Activated CD8-positive, alpha-beta memory T cell treated with anti-CD3 and anti-CD28 coated beads, Interleukin-2, amount 10 ng/mL, durations not matched to agents 7 days and 5 days (primary cell): ENCODE measurements at places on chromosomes 16 and 17. TPM values are rescaled to one million over a fixed set of nuclear protein-coding genes. Genes with fewer than 3 reads are reported as not detected.
A peak's percentile ranks its signal among the peaks of the same experiment; 100 is the strongest.

- H3K27ac ChIP-seq = peak overlapping the region; percentile 97
- H3K27me3 ChIP-seq = no peaks in the 10 kb centered on the region
- H3K36me3 ChIP-seq = peaks cover 79% of the 10 kb centered on the region
- peaks cover 89% of the 10 kb centered on the region for H3K4me1 ChIP-seq
- no peak for DNase-seq
Observed at GRCh38 chr16:84603140-84603816, 14.6 kb downstream of the COTL1 start.

DNA sequence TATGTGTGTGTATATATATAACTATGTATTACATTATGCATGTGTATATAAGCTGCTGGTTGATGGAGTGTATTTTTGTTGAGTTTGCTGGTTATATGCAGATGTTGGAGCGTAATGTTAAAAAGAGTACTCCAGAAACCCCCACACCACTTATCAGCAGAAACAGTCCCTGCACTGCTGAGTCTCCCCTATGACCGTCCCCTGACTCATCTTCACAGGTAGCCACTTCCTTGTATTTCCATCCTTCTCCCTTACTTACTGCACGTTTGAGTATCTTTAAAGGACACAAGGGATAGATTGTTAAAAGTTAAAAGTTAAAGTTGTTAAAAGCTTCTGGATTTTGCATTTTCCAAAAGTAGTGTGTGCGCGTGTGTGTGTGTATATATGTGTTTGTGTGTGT is 853.9 kb upstream of the EEF2KMT start:
- no peaks in the 10 kb centered on the region for H3K36me3 ChIP-seq
- H3K27me3 ChIP-seq = no peaks in the 10 kb centered on the region
- no peaks in the 10 kb centered on the region for H3K4me1 ChIP-seq
- no peak overlapping the region for H3K27ac ChIP-seq
- DNase-seq = no peak

DNA sequence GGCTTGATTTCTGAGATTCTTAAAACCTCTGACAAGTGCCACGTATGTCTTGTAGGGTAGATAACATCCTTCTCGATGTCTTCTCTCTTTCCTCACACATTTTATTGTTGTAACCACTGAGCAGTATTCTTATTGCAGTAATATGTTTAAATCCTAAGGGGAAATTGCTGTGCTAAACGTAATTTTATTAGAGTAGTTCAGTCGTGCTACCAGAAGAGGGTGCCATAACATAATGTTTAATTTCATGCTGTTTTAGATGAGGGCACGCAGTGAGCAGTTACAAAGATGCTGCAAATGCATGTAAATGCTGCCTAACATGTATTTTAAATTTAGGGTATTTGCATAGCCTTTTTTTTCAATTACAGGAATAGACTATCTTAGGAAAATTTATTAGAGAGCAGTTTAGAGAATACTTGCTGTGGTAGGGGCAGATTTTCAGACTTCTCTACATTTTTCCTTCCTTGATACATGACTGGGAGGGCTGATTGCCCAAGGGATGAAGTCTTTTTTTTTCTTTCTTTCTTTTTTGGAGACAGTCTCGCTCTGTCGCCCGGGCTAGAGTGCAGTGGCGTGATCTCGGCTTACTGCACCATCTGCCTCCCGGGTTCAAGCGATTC is 51.7 kb downstream of the GAN start:
- H3K36me3 ChIP-seq = peaks cover 7% of the 10 kb centered on the region
- no peaks in the 10 kb centered on the region for H3K27me3 ChIP-seq
- DNase-seq = no peak
- H3K4me3 ChIP-seq = no peak overlapping the region
- no peak overlapping the region for H3K27ac ChIP-seq

DNA sequence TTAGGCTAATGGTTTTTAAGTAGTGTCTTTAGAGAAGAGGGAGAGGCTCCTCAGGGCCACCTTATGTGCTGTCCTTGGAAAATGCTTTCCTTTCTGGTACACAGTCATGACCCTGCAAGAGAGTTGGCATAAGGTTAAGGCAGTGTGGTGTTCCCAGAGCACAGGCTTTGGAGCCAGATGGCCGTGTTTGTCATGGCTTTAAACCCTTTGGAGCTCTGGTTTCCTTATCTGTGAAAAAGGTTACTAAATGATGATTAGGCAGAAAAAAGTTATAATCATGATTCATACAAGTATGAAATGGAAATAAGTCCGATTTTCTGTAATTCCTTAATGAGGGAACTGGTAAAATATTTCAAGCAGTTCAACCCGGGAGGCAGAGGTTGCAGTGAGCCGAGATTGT is 13.2 kb downstream of the UTP4 start:
- no peak overlapping the region for H3K27ac ChIP-seq
- DNase-seq = no peak
- H3K4me1 ChIP-seq = peaks cover 2% of the 10 kb centered on the region

DNA sequence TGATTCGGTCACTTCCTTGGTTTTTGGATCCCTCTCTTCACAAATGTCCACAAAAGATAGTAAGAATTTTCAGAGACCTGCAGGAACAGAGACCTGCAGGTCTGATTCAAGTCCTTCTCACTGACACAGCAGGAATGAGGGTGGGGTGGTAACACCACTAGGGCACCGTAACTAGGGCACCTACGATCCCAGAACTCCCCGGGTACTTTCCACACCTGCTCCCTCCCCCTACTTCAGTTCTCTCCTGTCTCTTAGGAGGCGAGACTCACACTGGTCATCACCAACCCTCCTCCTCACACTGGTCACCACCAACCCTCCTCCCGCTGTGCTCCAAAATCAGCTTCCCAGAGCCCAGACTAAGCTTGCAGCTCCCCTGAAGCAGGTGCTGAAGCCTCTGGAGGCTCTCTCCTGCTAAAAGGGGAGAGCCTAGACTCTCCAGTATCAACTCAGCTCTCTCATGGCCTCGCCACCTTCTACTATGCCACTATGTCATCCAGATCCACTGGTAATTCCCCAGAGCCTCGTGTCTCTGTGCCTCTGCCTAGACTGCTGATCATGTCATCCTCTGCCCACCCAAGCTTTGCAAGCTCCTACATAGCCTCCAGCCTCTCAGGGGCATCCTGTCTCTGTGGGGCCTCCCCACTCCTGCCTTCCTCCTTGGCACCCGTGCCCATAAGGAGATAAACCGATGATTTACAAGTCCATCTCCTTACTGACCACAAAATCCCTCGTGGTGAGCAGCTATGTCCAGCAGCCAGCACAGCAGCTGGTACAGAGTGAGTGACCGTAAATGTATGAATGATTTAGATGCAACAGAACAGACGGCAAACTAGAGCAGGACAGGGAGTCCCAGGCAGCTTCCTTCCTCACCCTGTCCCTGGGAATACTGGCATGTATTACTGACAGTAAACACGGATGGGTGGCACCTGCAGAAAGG is 63.4 kb upstream of the GSG1L start:
- H3K36me3 ChIP-seq = peaks cover 57% of the 10 kb centered on the region
- H3K27me3 ChIP-seq = no peaks in the 10 kb centered on the region
- no peak overlapping the region for H3K4me3 ChIP-seq
- no peak overlapping the region for H3K27ac ChIP-seq
- DNase-seq = no peak

FBXO39 gene
- total RNA-seq = 0.42 TPM

GPRC5B gene
- not detected for total RNA-seq
